ENCODE measurements at places on chromosomes 3 and 15.
A peak's percentile ranks its signal among the peaks of the same experiment; 100 is the strongest.

GRCh38 chr15:29170521-29170920 lies 99.1 kb downstream of the NSMCE3 start:
- DNase-seq, result no peak

GRCh38 chr15:40594429-40594836 lies 384 bp downstream of the KNL1 start:
- no peak for DNase-seq

GRCh38 chr3:172038798-172039435 lies 461 bp upstream of the FNDC3B start:
- no peak for DNase-seq

- no peak for DNase-seq
Measured at GRCh38 chr3:120749843-120750242, 7.3 kb downstream of the GTF2E1 start.

- DNase-seq, result peak; percentile 38
Measured at GRCh38 chr3:39126532-39127071, 19.1 kb downstream of the TTC21A start.

DNA sequence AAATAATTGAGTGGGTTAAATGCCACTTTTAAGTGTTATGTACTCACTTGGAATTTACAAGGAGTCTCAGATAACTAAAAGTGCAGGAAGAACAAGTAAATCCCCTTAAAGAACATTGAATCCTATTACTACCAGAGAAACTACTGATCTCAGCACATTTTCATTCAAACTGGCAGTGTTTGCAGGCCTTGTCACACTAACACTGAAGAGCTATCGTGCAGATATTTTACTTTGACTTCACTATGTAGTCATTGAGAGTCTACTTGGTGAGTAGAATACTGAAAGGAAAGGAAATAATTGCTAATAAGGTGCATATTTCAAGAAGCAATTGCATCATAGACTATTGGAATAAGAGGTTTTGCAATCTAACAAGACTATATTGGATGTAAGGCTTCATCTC lies 721.4 kb upstream of the CBLB start:
- DNase-seq, result no peak

- DNase-seq, result no peak
Measured at GRCh38 chr15:33160581-33161165, 33.8 kb downstream of the FMN1 start.

DNA sequence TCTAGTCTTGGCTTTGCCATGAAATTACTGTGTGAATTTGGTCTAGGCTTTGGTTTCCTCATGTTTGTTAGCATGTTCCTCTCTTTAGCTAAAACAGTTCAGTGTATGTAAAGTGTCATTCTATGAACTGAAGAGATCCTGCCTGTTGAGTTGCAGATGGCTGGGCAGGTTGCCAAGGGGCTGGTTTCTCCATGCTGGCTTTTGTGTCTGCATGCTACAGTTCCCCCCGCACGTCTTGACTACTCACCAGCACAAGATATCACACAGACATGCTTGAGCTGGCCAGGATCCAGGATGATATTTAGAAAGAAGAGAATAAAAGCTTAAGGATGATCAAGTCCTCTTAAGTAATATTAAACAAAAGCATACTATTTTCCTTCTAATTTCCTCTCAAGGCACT lies 90.2 kb downstream of the CERS3 start:
- DNase-seq, result peak; percentile 18

DNA sequence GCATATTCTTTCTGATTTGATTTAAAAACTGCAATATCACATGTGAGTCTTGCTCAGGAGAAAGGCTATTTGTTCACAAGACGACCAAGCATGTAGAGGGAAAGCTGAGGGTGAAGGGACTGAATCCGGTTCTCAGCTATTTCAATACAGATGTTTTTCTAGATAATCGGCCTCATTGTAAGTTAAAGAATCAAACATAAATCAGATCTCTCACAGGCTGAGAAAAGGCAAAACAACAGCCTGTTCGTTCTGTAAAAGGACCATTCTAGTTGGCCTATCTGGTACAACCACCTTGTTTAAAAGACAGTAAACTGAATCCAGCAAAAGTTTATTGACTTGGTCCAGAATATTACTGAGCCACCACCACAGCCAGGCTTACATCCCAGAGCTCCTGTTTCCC lies 1045.7 kb upstream of the CFAP20DC start:
- no peak for DNase-seq

GRCh38 chr3:192675958-192676649 lies 51.2 kb downstream of the FGF12 start:
- peak; percentile 6 for DNase-seq
